Stimulated activated CD4-positive, alpha-beta T cell treated with anti-CD3 and anti-CD28 coated beads, Interleukin-1b, Interleukin-23, amount 100 ng/mL, for 1 hour (primary cell): ENCODE measurements at places on chromosomes 6 and 20.

GRCh38 chr6:43081043-43081442 is 4.9 kb downstream of the PTK7 start:
- no peak for DNase-seq

GRCh38 chr6:47634210-47635047 is 64.0 kb upstream of the ADGRF4 start:
- no peak for DNase-seq

- no peak for DNase-seq
Observed at GRCh38 chr6:155380666-155381332, 66.5 kb upstream of the TFB1M start.

- DNase-seq, result no peak
Observed at GRCh38 chr6:169990095-169991030, 238.9 kb downstream of the ERMARD start.

GRCh38 chr6:118935331-118935668 is 341 bp upstream of the MCM9 start:
- DNase-seq, result no peak

DNA sequence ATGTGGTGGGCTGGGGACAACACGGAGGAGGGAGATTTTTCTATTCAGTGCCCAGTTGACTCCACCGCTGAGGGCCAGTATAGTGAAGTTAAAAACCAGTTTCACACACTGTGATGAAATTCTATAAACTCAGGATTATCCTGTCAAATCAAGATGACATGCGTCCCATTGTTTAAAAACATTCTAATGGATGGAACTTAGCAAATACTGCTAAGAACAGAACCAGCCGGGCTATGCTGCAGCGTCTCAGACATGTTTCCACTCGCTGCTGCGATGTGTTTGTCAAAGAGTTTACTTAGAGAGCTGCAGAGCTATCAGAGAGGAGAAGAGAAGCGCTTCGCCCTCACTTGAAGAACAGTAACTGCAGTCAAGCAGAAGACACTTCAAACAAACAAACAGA is 212.6 kb upstream of the FOXQ1 start:
- DNase-seq, result no peak

- DNase-seq, result no peak
Observed at GRCh38 chr20:20482453-20482852, 114.5 kb downstream of the INSM1 start.

DNA sequence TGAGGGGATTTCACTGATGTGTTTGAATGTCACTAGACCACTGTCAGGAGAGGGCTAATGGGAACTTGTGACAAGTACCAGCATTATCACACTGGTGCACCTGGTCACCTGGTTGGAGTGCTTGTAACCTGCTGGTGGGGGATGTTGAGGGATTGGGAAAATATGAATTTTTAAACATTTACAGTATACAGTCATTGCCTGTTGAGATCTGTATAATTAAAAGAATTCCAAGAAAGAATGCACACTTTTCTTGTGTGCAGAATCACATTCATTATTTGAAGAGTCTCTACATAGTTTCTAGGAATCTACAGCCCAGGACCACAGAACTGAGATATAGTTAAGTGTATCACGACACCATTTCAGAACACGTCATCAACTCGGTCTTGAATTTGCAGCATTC is 118.4 kb downstream of the AIG1 start:
- DNase-seq, result no peak

GRCh38 chr6:15343490-15344191 is 97.8 kb downstream of the JARID2 start:
- DNase-seq, result no peak

DNA sequence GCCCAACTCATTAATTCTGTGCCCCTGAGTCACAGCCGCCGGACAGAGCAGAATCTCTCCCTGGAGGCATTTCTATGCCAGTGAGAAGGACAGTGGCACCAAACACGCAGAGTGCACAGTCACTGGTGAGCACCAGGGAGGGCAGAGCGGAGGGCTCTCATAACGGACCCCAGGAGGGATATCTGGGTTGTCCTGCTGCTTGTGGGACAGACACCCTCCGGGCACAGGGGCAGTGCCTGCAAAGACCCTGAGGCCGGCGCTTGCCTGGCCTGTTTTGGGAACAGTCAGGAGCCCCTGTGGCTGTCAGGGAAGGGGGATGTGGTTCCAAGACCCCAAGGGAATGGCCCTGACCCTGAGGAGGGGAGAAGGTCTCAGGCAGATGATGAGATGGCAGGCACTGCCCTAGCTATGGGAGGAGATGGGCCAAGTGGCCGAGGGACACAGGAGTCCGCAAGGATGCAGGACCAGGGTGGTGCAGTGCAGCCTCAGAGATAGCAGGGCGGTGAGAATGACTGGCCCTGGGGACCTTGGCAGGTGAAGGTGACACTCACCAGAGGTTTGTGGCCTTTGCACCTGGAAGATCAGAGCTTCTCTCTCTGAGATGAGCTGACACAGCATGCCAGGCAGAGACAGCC is 270.8 kb downstream of the SMOC2 start:
- DNase-seq, result no peak

- no peak for DNase-seq
Observed at GRCh38 chr6:143707697-143708096, 29.9 kb downstream of the PHACTR2 start.

DNA sequence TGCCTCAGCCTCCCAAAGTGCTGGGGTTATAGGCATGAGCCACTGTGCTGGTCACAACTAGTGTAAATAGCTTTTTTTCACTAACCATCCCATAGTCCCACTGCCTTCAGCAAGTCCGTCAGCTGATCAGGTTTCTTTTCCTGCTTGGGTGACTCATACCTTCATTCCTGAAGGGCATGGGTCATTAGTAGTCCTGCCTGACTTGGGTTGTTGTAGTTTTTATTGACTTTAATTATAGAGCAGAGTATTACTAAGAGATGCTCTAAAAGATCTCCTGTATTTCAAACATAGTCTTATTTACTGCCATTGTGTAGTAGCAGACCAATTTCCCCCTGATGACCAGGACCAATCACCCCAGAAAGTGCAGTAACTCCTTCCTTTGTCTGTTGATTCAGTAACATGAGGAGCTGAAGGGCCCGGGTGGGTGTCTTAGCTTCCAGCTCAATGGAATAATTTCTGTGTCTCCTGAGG is 25.8 kb downstream of the HLA-C start:
- DNase-seq, result no peak

GRCh38 chr20:60139663-60140446 is 181.6 kb downstream of the CDH26 start:
- DNase-seq, result no peak

GRCh38 chr6:20833881-20834515 is 299.7 kb downstream of the CDKAL1 start:
- no peak for DNase-seq

- DNase-seq, result no peak
Observed at GRCh38 chr6:161755080-161755479, 481.2 kb upstream of the AGPAT4 start.

- DNase-seq, result no peak
Observed at GRCh38 chr20:33653900-33654596, 8.1 kb upstream of the C20orf144 start.

GRCh38 chr20:25987073-25987927 is 290.6 kb upstream of the ZNF337 start:
- no peak for DNase-seq

DNA sequence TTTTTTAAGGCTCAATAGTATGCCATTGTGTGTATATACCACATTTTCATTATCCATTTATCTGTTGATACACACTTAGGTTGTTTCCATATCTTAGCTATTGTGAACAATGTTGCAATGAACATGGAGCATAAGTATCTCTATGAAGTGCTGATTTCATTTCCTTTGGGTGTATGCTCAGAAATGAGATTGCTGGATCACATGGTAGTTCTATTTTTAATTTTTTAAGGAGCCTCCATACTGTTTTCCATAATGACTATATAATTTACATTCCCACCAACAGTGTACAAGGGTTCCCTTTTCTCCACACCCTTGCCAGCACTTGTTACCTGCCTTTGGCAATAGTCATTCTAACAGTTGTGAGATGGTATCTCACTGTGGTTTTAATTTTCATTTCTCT is 15.1 kb upstream of the HLA-DOA start:
- no peak for DNase-seq

GRCh38 chr20:32445539-32446273 is 87.6 kb downstream of the ASXL1 start:
- DNase-seq, result no peak

- DNase-seq, result no peak
Observed at GRCh38 chr6:87699576-87699975, 2.5 kb downstream of the AKIRIN2 start.

- DNase-seq, result no peak
Observed at GRCh38 chr6:121442576-121442975, 7.1 kb downstream of the GJA1 start.

DNA sequence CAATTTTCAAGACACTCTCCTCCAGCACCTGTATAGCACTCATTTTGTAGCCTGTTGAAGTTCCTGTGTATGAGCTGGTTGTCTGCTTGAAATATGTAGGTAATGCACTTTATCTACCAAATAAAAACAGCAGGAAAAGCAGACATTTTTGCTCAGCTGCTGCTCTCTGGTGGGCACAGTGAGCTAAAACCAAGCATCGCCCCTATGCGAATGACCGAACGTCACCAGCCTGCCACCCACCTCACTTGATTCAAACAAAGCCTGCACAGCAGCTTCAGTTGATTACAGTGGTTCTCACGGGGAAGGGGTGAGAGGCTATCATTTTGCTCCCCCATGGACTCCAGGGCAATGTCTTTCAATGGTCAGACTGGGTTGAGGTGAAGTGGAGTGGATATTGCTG is 185.7 kb downstream of the SASH1 start:
- no peak for DNase-seq

DNA sequence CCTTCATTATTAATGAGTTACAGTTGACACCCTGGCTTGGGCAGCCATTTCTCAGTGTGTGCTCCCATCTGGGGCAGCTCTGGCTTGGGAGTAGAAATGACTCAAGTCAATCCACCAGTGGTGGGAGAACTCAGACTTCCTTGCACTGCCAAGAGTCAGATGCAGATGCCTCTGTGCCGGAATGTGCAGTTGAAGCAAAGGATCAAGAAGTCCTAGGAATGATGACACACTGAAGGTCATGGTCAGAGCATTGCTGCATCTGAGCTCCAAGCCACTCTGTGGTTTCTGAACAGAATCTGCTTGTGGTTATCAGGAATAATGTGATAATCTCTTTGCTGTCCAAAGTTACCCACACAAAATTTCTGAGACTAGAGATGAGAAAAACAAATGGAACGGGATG is 19.5 kb upstream of the PAX1 start:
- no peak for DNase-seq

GRCh38 chr6:135474362-135474761 is 23.2 kb downstream of the AHI1 start:
- DNase-seq, result no peak

DNA sequence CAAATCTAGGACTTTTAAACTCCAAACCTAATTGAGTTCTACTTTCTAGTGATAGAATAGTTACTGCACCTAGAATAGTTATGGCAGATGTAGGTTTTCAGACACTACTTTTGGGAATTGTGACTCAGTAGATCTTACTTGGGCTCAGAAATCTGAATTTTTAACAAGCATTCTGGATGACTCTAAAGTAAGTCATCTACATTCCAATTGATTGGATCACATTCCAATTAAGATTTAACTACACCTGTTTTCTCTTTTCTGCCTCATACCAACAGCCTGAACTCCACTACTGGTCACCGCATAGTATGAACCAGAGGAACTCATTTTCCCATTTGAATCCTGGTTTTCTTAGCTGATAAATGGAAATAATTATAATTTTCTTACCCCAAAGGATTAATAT is 49.5 kb upstream of the TFAP2D start:
- DNase-seq, result no peak

- no peak for DNase-seq
Observed at GRCh38 chr6:133170602-133171001, 70.6 kb upstream of the EYA4 start.

- no peak for DNase-seq
Observed at GRCh38 chr6:121549736-121550135, 114.3 kb downstream of the GJA1 start.

GRCh38 chr20:31845300-31845863 is at the start of gene FOXS1:
Gene FOXS1 (minus strand): TSS chr20:31845604. CDS start chr20:31845542, 62 bp downstream.
- DNase-seq, result no peak

DNA sequence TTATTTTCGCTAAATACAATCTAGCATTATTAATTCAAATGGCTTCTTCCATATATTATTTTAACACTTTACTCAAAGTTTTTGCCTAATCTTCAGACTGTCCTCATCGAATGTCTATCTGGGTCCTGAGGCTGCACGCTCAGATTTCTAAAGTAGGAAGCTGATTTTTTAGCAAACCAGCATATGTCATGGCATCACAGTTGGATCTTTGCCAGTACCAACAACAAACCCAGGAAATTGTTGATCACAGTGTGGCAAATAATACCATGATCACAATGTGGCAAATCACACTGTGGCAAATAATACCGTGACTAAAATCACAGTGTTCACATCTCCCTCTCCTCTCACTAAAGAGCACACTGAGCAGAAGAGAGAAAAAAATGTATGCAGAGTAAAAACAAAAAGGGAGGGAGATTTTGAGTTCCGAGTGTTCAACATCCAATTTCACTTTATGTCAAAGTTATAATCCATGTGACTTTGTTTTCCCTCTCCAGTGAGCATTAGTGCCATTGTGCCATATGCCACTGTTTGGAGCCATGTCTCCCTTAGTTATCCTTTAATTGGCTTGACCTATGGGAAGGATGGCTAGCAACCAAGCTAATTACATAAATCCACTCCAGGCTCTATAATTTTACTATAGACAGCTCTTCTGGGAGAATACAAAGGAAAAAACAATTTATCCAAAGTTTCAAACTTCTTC is 1059.6 kb downstream of the HACE1 start:
- DNase-seq, result no peak

GRCh38 chr6:111614833-111615582 is 9.3 kb upstream of the TRAF3IP2 start:
- DNase-seq, result no peak

- no peak for DNase-seq
Observed at GRCh38 chr6:99613705-99614429, 7.2 kb downstream of the PRDM13 start.

DNA sequence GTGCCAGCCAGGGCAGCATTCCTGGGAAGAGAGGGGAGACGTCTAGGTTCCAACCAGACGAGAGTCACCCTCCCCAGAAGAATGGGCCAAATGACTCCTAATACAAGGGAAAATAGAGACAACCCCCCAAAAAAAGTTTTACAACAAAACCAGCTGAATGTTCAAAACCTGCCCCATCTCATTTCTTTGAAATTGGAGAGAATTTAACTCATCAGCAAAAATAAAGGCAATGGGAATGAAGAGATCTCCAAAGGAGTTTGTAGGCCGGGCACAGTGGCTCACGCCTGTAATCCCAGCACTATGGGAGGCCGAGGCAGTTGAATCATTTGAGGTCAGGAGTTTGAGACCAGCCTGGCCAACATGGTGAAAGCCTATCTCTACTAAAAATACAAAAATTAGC is 9.7 kb upstream of the EMILIN3 start:
- no peak for DNase-seq

GRCh38 chr20:62642051-62642665 is at the start of gene SLCO4A1:
Gene SLCO4A1 (plus strand): TSS chr20:62642503. CDS start chr20:62656455, 13,952 bp downstream.
- peak; percentile 53 for DNase-seq
